ENCODE measurements at places on chromosomes 1 and 21. TPM values are rescaled to one million over a fixed set of nuclear protein-coding genes. Genes with fewer than 3 reads are reported as not detected.

C1orf105 gene
- not detected for total RNA-seq

LCE2D gene
- total RNA-seq: not detected

DNA sequence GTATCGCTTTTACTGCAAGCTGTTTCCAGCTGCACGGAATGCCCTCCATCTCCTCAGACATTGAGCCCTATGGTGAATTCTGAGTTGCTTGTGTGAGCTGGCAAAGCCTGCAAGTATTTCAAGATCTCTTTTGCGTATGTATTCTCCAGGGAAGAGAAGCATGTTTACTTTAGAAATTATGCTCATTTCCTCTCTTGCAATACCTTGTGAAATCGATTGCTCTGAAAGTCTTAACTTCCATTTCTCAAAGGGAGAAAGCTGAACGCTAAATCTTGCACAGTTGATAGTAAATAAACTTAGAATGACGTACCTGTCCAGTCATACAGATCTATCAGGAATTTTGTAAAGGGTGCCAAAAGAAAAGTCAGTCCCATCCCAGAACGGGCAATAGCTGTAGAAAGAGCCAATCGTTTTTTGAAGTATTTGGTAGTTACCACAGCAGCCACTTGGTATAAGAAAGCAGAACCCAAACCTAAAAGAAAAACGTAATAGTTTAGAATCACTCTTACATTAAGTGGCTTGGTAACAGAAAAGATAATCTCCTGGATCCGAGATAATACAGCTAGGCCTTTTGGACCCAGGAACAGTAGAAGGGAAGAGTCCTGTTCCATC lies 10.0 kb downstream of the SLC16A4 start:
- peak; percentile 40 for DNase-seq

LDLRAD1 gene
- not detected for total RNA-seq

CFAP57 gene
- 0.26 TPM for total RNA-seq

DNA sequence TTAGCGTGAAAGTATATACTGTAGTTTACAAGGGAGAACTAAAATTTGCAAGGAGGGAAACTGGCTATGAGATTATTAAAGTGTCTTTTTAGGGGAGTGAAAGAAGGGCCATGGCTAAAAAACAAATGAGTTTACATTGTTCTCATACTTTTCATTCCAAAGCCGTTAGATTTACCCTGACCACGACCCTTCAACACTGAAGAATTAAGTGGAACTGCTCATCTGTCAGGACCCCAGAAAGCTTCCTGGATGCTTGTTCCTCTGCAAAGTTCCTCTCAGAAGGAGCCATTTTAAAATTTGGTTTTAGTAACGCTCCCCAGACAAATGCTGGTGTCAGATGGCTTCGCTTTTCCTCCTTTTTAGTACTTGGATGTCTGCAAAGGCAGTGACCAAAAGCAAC lies 82.7 kb upstream of the ZBTB18 start:
- DNase-seq: no peak

PAX7 gene
- total RNA-seq: not detected

GPATCH4 gene
- 51.6 TPM for total RNA-seq

- no peak for DNase-seq
These were observed 12.1 kb upstream of the SLC45A3 start for GRCh38 chr1:205692423-205692822.

PRKACB gene
- total RNA-seq: 38.5 TPM

GRCh38 chr1:202908998-202909397 lies 18.0 kb downstream of the KLHL12 start:
- no peak for DNase-seq

DNA sequence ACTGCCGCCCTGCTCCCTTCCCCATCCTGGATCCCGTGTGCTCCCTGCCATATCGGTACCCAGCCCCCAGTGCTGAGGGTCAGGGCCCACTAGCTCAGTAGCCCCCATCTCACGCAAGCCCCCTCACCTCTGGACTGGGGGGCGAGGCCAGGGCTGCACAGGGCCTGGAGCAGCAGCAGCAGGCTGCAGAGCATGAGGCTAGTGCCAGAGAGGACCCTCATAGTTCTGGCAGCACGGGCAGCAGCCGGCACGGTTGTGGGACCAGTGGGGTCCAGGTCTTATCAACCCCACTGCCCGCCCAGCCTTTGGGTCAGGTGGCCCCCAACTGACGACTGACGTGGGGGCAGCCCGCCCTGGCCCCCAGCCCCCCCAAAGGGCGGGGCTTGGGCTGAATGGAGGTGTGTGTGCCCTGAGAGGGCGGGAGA lies at the start of gene MATN1:
Gene MATN1, minus strand, starts transcription at position 255 of the 425 bp plus-strand sequence. Its CDS starts 34 bp downstream, at position 221.
- DNase-seq: no peak

FAM177B gene
- total RNA-seq: not detected
